Activated CD4-positive, alpha-beta T cell treated with anti-CD3 and anti-CD28 coated beads for 36 hours (primary cell): ENCODE measurements at places on chromosomes 7 and 10.
A peak's percentile ranks its signal among the peaks of the same experiment; 100 is the strongest.

- no peak for DNase-seq
Observed at GRCh38 chr10:44006771-44007170, 358.1 kb upstream of the ZNF32 start.

- DNase-seq, result peak; percentile 29
Observed at GRCh38 chr7:155374276-155375252, 76.9 kb downstream of the INSIG1 start.

GRCh38 chr7:132614428-132615318 is 38.4 kb upstream of the PLXNA4 start:
- peak; percentile 5 for DNase-seq

DNA sequence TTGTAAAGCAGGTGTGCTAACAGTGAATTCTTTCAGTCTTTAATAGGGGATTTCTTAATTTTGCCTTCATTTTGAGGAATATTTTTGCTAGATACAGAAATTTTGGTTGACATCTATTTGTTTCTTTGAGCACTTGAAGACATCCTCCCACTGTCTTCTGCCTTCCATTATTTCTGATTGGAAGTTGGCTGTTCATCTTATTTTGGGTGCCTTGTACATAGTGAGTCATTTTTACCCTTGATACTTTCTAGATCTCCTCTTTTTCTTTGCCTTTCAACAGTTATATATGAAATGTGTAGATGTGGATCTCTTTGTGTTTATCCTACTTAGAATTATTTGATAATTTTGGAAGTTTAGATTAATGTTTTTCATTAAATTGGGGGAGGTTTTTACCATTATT is 631.0 kb downstream of the AUTS2 start:
- no peak for DNase-seq

DNA sequence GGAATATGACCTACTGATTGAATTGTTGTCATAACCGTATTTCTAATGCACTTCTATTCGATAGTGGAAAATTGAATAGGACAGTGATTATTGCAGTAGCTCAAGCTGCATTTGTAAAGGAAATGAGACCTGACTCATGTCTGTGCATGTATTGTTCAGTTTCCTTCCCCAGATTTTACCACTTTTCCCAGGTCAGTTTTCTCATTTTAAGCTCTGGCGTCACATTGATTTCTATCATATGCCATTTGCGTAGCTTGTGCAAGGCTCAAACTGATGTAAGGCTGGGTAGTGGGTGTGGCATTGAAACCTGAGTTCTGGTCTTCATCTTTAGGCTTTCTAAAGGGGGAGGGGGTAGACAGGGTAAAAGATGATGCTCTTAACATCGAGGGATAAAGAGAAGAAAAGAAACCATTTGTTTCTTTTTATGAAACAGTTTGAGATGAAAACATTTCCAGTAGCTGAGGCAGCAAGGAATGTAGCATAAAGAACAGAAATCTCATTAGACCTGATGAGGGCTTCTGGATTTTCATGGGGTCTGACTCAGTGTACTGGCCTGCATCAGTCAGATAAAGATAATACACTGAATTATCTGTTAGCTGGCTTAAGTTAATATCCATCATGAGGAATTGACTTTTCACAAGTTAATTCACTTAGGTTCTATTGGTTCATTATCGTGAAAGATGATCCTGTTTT is 182.3 kb upstream of the CDCA7L start:
- no peak for DNase-seq

- no peak for DNase-seq
Observed at GRCh38 chr10:74967911-74968666, 141.7 kb downstream of the KAT6B start.

DNA sequence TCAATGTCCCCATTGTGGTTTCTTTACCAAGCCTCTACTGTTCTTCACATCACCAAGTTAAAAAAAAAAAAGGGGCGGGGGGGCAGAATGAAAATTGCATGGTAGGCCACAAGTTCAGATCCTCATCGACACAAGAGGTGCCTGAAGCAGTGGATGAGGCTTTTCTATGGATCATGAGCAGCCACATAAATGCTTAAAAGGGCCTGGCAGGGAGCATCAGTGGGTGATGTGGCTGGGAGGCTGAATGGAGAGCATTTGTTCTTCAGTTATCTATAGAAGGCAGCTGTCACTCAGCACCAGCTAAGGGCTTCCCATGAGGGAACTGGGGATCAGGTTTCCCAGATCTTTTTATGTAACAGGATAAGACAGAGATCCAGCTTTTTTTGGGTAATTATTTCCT is 117.9 kb downstream of the CFTR start:
- DNase-seq, result no peak

GRCh38 chr10:80205477-80206276 is at the start of gene ANXA11:
Gene ANXA11 (minus strand): TSS chr10:80205537. CDS start chr10:80172861, 32,676 bp downstream.
- peak; percentile 92 for DNase-seq

DNA sequence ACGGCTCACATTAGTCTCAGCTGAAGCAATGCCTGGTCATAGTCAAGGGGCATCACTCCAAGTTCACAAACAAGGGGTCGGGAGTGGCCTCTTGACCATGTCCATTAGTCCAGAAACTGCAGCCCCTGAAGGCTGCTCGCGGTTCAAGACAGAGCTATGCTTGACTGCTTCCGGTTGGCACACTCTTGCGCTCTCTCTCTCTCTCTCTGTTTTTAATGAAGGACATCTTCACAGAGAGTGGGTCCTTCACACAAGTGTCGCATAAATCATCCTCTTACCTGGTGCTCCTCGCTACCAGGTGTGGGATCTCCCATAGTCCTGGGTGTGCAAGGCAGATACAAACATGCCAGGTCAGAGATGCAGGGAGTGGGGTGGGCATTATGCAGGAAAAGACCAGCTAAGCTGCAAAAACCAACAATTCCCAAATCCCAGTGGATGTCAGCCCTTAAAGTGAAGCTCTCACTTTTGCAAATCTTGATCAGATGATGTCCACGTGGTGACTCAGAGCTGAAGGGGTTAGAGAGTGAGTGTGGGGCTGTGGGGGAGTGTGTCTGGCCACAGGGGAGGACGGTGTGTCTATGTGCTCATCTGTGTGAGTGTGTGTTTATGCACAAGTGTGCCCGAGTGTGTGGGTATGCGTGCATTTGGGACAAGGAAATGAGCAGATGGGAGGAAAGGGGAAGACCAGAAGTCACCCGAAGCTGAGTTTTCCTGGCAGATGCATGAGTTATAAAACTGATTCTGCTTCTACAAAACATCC is 83.7 kb upstream of the PPP2R2D start:
- no peak for DNase-seq

GRCh38 chr7:132613737-132614136 is 37.5 kb upstream of the PLXNA4 start:
- DNase-seq, result no peak

DNA sequence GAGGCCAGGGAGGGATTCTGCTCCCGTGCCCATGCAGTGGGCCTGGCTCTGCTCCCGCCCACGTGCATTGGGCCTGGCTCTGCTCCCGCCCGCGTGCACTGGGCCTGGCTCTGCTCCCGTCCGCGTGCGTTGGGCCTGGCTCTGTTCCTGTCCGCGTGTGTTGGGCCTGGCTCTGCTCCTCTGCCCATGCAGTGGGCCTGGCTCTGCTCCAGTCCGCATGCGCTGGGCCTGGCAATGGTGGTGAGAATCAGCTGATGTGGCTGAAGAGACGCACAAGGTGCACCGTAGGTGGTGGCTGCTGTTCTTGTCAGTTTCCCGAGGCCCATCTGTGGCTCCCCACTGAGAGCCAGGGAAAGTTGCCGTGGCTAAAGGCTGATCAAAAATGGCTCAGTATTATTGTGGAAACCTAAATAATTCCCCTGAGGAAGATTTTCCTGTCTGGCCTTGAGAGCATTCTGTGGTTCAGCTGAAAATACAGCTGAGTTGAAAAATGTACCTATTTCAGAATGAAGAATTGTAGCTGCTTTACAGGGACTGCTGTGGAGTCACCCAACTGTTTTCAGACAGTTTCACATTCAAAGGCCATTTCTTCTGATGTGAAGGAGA is 572.4 kb downstream of the GLRX3 start:
- DNase-seq, result no peak

GRCh38 chr7:104064969-104065387 is 75.5 kb upstream of the RELN start:
- no peak for DNase-seq

DNA sequence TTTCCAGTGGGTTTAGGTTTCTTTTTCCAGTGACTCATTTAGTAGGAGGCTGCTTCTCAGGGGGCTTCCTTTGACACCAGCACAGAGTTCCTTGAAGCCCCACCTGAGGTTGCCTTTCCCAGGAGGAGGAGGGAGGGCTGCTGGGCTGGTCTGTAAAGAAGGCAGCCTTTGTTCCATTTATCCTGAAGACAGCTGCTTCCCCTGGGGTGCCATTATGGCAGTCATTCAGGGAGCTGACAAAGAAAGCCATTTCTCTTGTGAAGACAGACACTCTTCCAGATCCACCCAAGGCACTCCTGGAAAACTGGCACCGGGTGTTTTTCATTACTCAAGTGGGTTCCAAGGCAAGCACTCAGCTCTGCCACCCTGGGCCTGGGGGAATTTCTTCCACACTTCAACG is 54.0 kb downstream of the MTURN start:
- DNase-seq, result no peak

DNA sequence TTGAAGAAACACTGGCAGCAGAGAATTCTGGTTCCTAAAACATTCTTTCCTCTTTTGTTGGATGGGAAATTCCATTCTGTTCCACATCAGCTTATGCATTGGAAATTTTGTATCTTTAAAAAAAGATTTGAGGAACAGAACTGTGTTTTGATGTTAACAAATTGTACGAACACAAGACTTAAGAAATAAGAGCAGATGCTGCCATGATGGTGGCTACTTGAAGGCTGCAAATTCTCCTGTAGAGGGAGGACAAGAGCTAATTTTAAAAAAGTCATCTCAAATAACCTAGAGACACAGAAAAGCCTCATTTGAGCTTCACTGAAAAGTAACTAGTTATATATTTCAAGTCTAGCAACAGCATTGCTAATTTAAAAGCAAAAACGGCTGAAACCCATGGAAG is 29.8 kb downstream of the NDUFB2 start:
- DNase-seq, result no peak

DNA sequence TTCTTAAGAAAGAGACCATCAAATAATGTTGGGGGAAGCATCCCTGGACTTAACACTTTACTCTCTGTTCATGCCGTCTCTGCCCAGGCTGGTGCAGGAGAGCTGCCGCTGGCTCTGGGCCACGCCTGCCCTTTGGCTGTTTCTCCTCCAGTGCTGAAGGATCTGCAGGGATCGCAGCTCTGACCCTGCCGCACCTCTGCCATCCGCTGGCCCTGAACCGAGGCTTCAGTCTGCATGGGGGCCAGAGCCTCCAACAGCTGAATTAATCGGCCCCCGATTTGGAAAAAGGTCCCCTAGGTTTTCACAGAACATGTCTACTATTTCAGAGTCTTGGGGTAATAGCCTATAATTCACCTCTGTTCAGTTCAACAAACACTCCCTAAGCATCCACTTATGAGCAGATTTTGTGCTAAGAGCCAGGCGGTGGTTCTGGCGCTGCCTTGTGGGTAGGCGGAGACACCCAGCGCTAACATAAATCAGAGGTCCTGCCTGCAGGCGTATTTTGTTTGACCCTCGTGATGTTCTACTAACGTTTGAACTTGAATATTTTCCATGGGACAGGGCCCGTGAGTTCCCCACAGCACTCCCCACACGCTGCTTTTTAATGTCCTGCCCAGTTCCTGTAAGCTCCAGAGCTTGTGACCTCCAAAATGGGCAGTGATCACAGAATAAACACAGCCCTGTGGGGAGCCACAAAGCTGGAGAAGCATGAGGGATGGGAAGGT is 99.0 kb downstream of the DYNC2I1 start:
- no peak for DNase-seq

DNA sequence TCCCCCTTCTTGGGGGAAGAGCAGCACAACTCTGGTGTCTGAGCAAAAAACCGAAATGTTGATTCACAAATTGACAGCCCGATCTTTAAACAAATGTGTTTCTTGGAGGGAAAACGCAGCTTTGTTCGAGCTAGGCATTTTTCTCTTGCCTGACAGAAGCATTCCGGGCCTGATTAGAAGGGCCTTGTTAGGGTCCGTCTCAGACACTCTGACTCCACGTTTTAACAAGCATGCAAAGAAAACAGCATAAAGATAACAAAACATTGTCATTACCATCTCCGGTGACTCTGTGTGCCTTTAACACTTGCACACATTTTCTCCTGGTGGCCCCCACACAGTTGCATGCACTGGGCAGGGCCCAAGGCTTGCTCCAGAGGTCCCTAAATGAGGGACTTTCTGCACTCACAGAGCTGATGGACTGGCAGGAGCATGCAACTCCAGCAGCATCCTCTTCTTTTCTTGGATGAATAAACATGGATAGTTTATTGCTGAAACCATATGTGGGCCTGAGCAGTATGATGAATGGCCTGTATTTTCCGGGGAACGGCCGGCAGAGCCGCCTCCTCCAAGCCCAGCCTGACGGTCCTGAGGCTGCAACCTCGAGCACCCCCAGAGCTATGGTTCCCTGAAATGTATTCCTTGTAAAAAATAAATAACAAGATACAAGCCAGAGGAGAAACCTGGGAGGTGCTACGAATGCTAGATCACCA is 50.9 kb downstream of the EBF3 start:
- DNase-seq, result no peak

DNA sequence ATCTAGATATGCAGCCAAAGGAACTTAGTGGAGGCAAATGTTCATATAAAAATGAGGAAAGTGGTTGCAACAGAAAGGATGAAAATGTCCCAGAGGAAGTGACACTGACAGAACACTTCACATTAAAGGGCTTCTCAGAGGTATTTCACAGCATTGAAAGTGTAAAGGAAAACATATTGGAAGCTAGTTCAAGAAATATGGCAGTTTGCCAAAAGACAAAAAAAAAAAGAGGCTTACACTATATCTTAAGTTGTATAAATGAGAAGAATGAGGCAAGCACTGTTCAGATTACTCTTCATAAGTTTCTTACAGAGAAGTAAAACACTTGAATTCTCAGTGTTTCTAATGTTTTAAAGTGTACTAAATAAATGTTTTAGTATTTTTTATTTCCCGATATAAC is 20.1 kb downstream of the RUNDC3B start:
- no peak for DNase-seq

DNA sequence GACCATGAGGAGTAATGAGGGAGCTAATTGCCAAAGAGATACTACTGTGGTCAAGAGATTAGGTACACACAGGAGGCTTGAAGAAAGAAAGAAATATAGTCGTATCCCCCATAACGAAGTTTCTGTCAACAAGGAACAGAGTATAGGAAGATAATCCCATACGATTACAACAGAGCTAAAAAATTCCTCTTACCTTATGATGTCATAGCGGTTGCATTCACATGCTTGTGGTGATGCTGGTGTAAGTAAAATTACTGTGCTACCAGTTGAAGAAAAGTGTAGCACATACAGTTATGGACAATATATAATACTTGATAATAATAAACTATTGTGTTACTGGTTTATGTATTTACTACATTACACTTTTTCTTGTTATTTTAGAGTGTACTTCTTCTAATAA is 51.6 kb upstream of the CASD1 start:
- no peak for DNase-seq

DNA sequence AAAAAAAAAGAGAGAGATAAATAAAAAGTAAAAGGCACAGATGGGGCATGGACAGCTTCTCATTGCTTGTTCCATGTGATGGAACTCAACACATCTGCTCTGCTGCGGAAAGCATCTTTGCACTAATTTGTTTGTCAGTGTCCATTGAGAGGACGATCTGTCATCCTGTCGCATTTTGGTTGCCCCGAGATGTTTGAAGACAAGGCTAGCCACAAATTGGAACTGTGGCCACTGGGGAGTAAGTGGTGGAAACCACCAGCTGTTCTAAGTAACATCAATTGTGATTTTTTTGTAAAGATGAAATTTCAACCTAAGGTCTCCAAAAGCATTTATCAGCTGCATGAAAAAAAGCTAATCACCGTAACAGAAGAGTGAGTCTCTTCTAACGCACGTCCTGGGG is 312.7 kb downstream of the ADARB2 start:
- DNase-seq, result no peak
